ENCODE measurements at places on chromosomes 7 and 10. TPM values are rescaled to one million over a fixed set of nuclear protein-coding genes. Genes with fewer than 3 reads are reported as not detected.

Gene SORCS3
- total RNA-seq = not detected

Gene LEP
- total RNA-seq = not detected

Gene NKX2-3
- not detected for total RNA-seq

Gene SEMA3D
- not detected for total RNA-seq

Data from naive thymus-derived CD4-positive, alpha-beta T cell (primary cell).